ENCODE measurements at places on chromosomes 6 and 20.

- DNase-seq = no peak
These were observed 713.1 kb downstream of the HDGFL1 start for GRCh38 chr6:23282252-23283021.

DNA sequence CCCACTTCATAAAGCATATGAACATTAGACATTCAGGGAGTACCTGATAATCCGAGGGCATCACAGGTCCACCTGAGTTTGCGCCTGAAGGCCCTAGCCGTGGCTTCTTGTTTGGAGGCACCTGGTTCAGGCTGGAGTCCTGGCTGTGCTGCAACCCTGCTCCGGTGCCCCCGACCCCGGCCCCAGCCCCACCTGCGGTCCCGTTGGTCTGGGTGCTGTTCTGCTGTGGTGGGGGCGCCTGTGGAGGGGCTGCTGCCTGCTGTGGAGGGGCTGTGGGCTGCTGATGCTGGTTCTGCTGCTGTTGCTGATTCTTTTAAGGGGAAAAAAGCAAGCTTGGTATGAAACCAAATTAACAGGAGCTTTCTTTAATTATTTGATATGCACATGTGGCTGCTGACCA lies 144.6 kb upstream of the SLC22A16 start:
- DNase-seq = no peak

- no peak for DNase-seq
These were observed 64.9 kb downstream of the RNF182 start for GRCh38 chr6:13989496-13990144.

- no peak for DNase-seq
These were observed 459.8 kb upstream of the CITED2 start for GRCh38 chr6:139834232-139834631.

DNA sequence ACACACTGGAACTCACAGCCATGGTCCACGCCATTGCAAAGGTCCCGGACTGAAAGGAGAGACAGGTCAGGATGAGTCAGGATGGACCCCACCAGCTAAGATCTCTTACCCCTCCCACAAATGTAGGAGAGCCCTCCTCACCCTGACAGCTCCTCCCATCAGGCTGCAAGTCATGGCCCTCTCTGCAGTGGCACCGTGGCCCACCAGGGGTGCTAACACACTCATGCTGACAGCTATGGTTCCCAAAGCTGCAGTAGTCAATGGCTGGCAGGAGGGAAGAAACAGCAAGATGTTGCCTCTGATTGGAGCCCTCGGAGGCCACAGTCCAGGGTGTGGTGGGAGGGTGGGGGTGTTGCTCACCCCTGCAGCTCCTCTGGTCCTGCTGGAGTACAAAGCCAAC lies 5.7 kb upstream of the RBPJL start:
- no peak for DNase-seq

- DNase-seq = no peak
These were observed 4.4 kb upstream of the KCNS1 start for GRCh38 chr20:45105317-45105716.

GRCh38 chr6:98931696-98932095 lies 16.1 kb downstream of the FBXL4 start:
- DNase-seq = no peak

- DNase-seq = no peak
These were observed 826.2 kb downstream of the EPHA7 start for GRCh38 chr6:92593201-92593600.

DNA sequence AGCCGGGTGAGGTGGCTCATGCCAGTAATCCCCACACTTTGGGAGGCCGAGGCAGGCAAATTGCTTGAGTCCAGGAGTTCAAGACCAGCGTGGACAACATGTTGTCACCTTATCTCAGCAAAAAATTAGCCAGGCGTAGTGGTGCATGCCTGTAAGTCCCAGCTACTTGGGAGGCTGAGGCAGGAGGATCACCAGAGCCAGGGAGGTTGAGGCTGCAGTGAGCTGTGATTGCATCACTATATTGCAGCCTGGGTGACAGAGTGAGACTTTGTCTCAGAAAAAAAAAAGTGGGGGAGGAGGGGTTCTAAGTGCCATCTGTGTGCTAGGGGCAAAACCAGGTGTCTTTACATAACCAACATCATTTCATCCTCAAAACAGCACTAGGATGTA lies 48.3 kb downstream of the CDK5RAP1 start:
- DNase-seq = no peak

- no peak for DNase-seq
These were observed 11.9 kb upstream of the NPBWR2 start for GRCh38 chr20:64119301-64119680.

- DNase-seq = no peak
These were observed 5.0 kb upstream of the COX4I2 start for GRCh38 chr20:31632548-31633338.

- no peak for DNase-seq
These were observed 89.8 kb downstream of the C6orf118 start for GRCh38 chr6:165219629-165220028.

- no peak for DNase-seq
These were observed 44.7 kb downstream of the RSPH3 start for GRCh38 chr6:158955255-158955654.

GRCh38 chr6:21396313-21396712 lies 197.2 kb upstream of the SOX4 start:
- no peak for DNase-seq

- DNase-seq = no peak
These were observed 188.6 kb downstream of the SYNDIG1 start for GRCh38 chr20:24657878-24658620.

GRCh38 chr6:12071064-12071615 lies 59.0 kb downstream of the HIVEP1 start:
- DNase-seq = no peak

- no peak for DNase-seq
These were observed 17.7 kb downstream of the RAB22A start for GRCh38 chr20:58327211-58327610.

DNA sequence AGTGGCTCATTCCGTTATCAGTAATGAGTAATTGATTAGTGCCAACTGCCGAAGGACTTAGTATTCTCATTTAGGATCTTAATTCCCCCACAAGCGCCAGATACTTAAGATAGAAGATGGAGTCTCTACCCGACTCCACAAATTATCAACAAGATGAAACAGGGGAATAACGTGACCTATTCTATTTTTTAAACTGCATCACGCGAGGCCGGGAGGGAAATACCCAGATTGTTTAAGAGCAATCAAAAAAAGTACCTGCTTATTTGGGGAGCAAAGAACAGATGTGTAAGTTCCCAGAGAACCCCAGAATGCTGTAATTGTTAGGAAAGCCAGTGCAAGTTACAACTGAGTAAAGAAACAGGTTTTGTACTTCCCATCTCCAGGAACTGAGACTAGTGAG lies 1.1 kb upstream of the MAP3K5 start:
- DNase-seq = no peak

- DNase-seq = no peak
These were observed 255.2 kb downstream of the CD109 start for GRCh38 chr6:73951183-73951582.

GRCh38 chr6:84522135-84522549 lies 242.3 kb downstream of the TBX18 start:
- no peak for DNase-seq

DNA sequence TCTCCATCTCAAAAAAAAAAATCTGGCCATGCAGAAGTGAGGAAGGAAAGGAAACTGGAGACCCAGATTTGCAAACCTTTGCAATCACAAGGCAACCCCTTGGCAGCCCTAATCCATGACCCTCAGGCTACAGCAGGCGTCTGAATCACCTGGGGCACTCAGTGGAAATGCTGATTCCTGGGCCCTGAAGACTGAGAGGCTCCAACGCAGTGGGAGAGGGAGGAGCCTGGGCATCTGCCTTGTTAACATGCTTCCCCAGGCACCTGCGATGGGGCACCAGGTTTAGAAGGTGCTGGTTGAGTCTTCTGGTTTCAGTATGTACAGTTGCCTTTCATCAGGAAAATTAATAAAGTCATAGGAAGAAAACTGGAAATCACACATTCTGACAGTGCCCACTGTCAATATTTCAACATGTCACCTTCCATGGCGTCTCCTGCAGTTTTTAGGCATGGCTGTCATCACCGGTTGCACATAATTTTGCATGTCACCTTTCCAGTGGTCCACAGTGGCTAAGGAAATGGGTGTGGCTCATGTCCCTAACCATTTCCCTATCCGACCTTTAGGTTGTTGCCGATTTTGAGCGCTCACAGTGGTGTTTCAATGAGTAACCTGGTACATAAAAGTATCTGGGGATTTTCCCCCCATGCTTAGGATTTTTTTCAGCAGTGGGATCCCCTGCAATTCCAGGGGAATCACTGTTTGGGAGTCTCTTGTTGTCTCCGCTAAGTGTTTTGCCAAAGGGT lies 56.9 kb downstream of the PREX1 start:
- DNase-seq = no peak

- DNase-seq = no peak
These were observed 42.3 kb upstream of the FRMD1 start for GRCh38 chr6:168121303-168121665.

DNA sequence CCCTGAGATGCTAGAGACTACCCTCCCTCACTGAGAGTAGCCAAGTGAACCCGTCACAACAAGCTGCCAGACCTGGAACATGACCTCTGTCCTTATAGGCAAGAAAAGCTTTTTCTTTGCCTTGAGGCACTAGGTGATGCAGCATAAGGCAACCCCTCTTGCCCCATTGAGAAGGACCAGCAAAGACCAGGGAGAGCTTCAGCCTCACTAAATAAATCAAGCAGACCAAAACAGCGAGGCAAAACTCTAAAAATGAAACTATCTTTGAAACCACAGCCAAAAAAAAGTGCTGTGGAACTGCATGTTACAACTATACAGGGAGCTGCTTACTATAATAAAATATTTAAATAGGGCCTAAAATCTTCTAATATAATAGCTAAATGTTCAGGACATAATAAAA lies 62.6 kb upstream of the FAM83B start:
- no peak for DNase-seq

- no peak for DNase-seq
These were observed at the start of gene TCF15 for GRCh38 chr20:610130-611046. TSS of gene TCF15 (minus strand) at chr20:610309. CDS start at chr20:610237, 72 bp downstream.

DNA sequence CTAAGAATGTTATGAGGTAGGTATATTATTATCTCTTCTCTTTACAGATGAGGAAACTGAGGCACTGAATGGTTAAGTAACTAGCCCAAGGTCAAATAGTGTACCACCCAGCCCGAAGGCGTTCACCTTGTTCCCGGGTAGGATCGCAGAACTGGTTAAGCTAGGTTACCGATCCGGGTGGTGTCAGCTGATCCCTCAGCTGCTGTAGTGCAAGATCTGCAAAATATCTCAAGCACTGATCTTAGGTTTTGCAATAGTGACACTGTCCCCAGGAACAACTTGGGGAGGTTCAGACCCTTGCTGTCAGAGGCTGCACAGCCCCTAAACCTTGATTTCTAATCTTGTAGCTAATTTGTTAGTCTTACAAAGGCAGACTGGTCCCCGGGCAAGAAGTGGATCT lies 28.1 kb downstream of the SLC52A3 start:
- DNase-seq = no peak

DNA sequence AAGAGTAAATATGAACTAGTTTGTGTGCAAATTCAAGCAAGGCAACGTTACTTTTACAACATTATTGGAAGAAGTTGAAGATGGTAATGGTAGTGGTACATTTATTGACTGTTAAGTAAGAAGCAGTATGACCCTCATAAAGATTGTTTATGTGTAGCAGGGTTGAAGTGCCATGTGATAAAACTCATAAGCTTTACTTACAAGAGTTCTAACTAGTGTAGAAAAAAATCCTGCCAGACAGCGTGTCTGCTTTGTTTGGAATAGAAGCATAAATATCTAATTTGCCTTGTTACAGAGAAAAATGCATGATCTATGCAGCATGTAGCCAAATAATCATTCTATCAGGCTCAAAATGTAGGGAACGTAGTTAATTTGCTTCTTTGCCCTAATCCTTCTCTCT lies 450.8 kb upstream of the SOX4 start:
- DNase-seq = no peak

GRCh38 chr6:170087941-170088581 lies 202.8 kb downstream of the DLL1 start:
- no peak for DNase-seq

DNA sequence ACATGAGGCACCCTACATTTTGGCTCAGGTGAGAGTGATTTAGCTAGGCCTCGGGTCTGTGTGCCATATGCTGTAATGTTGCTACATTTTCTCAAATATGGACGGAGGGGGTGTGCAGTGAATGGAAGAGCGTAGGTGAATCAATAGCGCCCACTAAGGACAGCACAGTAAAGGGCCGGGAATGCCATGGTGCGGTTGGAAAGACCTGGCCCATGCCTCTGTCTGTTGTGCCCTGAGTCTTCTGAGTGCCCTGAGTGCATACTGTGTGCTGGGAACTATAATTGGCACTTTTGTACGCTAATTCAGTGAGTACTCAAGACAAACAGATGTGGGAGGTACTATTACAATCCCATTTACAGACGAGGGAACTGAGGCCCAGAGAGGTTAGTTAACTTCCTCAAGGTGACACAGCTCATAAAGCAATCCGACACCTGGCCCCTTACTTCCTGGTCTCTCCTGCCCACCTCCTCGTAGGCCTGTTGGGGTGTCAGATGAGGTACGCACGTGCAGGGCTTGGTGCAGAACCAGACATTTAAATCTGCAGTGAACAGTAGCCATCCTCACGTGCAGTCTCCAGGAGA lies 17.3 kb downstream of the SLC22A1 start:
- DNase-seq = no peak

- DNase-seq = no peak
These were observed 9.6 kb upstream of the APCDD1L start for GRCh38 chr20:58524814-58525213.

DNA sequence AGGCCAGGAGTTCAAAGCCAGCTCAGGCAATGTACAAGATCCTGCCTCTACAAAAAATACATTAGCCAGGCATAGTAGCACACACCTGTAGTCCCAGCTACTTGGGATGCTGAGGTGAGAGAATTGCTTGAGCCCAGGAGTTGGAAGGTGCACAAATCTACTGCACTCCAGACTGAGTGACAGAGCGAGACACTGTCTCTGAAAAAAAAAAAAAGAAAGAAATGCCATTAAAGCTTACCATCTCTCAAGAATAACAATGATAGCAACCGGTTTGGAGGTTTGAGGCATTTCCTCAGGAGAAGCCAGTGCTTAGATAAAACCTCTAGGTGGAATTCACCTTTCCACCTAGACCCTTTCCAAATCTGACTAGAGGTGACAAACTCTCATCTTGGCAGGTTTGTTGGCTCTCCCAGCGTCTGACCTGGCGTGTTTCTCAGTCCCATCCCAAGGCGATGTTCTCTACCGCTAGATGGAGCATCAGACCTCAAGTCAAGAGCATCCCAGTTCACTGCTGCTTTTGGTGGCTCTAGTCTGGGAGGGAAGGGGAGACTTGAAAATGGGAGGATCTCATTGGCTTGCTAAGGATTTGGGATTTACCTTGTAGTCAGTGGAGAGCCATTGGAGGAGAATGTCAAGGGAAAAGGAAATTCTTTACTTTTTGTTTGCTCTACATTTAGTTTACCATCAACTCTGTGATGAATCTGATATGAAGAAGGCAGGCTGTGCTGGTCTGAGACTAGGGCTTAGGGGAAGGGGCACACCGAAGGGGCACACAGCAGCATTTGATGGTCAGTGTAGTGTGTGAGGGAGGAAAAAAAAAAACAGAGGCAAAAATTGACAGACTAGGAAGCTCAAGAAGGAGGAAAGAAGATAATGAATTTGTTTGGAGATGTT lies 67.9 kb downstream of the NCOA7 start:
- DNase-seq = no peak

All from NCI-H510A treated with DMSO at 0.1 percent for 48 hours (cell line).